ENCODE measurements at places on chromosomes 12 and 14.

DNA sequence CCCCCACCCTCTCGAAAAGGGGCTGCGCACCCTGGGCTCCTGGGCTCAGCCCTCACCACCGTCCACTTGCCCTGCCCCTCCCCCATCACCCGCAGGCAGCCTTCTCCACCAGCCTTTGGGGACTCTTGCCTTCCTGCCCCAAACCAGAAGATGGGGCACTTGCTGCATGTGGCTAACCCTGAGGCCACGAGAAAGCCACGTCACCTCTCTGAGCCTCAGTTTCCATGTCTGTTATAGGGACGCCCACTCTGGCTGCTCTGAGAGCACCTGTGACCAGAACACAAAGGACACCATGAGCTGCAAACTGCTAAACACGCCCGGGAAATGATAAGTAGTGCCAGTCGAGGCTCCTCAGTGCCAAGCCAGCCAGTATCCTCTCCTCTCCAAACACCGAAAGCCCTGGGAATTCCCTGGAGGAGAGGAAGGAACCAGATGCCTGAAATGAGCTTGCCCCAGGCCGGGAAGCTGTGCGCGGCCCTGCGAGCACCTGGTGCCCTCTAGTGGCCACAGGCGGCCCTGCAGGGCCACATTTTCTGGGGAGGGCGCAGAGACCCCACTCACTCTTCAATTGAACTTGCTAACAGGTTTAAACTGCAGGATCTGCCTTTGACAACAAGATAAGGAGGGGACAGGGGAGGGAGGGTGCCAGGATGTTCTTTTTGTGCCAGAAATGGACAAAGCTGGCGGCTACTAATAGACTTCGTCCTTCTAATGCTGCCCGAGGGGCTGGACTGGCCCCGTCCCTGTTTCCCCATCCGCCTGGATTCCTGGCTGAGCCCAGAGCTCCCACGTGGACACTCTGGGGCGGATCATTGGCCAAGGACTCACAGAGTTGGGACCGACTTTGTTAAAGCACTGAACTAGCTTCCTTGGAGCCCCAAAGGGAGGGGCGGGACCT, 10.2 kb upstream of the SERPINA9 start:
- no peak for DNase-seq

- no peak for DNase-seq
Observed at GRCh38 chr14:104157016-104157928, 18.9 kb downstream of the KIF26A start.

- DNase-seq, result no peak
Observed at GRCh38 chr14:36870776-36871175, 209.1 kb downstream of the PAX9 start.

DNA sequence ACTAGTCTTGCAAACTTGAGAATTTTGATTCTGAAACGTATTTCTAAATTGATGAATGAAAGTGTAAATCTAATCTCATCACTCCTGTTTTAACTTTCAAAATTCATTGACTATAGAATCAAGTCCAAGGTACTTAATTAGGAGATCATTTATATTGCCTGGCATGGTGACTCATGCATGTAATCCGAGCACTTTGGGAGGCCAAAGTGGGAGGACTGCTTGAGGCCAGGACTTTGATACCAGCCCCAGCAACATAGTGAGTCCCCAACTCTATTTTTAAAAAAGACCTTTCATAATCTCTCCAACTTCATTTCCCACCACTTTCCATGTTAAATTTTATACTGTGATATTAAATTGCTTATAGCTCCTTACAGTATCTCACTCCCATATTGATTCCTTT, 3.0 kb upstream of the MIPOL1 start:
- DNase-seq, result no peak

- no peak for DNase-seq
Observed at GRCh38 chr12:86950043-86950442, 693.9 kb upstream of the MGAT4C start.

DNA sequence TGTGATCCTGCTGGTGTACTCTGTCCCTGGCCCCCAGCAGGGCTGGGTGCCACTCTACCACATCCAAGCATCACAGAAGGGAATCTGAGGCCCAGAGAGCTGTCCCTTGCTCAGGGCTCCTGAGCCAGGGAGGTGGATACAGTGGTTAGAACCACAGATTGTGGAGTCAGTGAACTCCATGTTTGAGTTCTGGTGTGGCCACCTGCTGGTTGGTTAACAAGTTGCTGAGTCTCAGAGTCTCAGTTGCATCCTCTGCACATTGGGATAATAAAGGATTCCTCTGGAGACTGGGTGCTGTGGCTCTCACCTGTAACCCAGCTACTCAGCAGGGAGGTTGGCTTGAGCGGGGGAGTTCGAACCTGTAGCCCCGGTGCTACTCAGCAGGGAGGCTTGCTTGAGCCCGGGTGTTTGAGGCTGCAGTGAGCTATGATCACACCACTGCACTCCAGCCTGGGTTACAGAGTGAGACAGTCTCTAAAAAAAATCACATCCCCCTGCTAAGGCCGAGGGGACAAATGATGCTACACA, 39.4 kb downstream of the MVK start:
- no peak for DNase-seq

GRCh38 chr12:5518584-5519365, 86.9 kb downstream of the NTF3 start:
- DNase-seq, result no peak

GRCh38 chr14:79274641-79275291, 936.5 kb downstream of the DIO2 start:
- no peak for DNase-seq

GRCh38 chr12:133156125-133156690, 25.1 kb upstream of the ZNF268 start:
- DNase-seq, result no peak

- no peak for DNase-seq
Observed at GRCh38 chr12:128969480-128970055, 116.3 kb downstream of the GLT1D1 start.

DNA sequence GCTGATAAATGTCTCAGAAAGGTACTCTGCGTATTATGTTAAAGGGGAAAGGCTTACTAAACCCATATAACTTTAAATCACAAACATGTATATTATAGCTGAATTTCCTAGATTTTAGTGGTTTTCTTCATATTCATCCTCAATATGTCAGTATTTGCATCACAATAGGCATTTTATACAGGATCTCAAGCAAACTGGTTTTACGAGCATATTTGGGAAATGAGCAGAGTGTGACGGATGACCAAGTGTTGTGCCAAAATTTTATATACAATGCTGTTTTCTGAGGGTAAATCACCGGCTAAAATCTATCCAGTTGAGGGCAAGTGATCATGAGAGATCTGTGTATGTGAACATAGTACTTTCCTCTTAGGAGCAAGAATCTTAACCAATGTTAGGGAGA, 8.4 kb downstream of the CPM start:
- DNase-seq, result no peak

DNA sequence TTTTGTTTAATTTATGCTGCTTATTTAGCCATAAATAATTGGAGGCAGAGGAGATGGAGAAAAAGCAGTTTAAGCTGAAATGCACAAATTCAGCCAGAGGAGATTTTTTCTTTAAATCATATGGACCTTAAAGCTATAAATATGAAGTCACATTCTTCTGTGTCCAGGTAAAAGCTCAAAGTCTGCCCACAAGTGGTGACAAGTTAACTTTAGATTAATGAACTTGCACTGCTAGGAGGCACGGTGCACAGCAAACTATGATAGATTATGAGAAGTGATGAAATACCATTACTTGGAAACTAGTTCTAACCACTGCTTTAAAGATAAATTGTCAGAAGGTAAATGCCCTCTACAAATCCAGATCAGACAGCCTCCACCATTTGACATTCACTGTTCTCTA, 69.0 kb downstream of the IFT81 start:
- DNase-seq, result no peak

DNA sequence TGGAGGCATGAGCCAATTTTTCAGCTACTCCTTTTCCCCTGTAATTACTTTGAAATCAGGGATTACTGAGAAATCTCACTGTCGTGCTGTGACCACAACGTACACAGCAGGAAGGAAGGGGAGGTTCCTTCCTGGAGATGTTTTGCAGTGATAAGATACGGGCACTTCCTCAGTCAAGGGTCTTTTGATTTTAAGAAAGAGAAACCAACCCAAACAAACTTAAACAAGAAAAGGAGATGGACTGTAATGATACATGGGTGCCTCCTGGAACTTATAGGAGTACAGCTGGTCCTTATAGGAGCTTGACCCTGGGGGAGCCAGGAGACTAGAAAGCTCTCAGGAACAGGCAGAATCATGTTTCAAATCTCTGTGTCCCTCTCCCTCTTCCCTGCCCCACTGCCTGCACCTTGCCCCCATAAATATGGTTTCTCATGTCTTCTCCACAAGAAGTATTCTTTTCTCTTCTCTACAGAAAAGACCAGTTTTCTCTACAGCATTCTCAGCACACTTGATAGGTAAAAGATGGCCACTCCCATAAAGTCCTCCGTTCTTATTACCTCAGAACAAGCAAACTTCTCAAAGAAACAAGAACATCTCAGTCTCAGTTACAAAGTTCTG, 281.1 kb upstream of the AMIGO2 start:
- no peak for DNase-seq

GRCh38 chr14:65377576-65377975, 35.0 kb upstream of the FUT8 start:
- DNase-seq, result no peak

DNA sequence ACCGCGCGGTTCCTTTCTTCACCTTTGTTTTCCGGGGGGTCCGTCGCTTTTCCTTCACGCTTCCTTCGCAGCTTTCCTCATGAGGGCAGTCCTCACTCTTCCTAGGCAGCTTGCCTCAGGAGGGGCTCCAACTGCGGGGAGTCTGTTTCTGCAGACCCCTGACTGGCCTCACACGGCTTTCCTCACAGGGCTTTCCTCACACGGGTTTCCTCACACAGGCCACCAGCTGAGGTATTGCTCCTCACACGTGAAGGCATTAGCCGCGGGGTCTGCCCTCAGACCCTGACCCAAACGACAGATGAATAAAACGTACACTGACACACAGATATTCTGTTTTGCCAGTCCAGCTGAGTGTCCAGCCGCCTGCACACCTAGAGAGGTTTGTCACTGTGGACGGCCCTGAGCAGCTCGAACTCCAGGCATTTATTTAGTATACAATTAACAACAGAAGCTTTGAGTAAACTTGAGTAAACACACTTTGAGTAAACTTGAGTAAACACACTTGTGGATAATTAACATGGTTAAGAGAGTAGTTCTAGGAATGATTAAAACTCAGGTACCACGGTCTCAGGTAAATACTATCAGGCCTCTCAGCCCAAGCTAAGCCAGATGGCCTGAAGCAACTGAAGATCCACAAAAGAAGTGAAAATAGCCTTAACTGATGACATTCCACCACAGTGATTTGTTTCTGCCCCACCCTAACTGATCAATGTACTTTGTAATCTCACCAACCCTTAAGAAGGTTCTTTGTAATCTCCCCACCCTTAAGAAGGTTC, 16.1 kb upstream of the LYZ start:
- DNase-seq, result no peak

DNA sequence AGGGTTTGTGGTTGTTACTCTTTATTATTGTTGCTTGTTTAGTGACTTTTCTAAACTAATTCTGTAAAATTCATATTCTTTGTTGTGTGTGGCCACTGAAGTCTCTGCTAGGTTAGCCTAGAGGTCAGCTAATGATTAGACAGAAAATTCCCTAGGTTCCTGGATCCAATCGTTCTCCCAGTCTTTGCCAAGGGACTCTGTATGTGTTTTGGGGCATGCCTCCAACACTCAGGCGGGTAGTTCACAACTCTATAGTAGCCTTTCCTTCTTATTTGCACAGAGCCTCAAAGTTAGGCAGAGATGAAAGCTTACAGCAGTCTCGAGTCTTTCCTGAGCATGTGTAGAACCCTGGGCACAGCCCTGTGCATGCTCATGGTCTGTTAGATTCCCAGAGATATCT, 32.7 kb upstream of the RIN3 start:
- no peak for DNase-seq

GRCh38 chr14:93286212-93286890, 46.5 kb downstream of the BTBD7 start:
- DNase-seq, result no peak

GRCh38 chr12:45342848-45343247, 127.0 kb downstream of the ANO6 start:
- no peak for DNase-seq

- DNase-seq, result no peak
Observed at GRCh38 chr12:54065677-54066076, 12.0 kb downstream of the HOXC4 start.

- DNase-seq, result no peak
Observed at GRCh38 chr14:93736378-93737014, 51.8 kb downstream of the PRIMA1 start.

GRCh38 chr12:68612202-68612601, 1.5 kb downstream of the RAP1B start:
- DNase-seq, result no peak

DNA sequence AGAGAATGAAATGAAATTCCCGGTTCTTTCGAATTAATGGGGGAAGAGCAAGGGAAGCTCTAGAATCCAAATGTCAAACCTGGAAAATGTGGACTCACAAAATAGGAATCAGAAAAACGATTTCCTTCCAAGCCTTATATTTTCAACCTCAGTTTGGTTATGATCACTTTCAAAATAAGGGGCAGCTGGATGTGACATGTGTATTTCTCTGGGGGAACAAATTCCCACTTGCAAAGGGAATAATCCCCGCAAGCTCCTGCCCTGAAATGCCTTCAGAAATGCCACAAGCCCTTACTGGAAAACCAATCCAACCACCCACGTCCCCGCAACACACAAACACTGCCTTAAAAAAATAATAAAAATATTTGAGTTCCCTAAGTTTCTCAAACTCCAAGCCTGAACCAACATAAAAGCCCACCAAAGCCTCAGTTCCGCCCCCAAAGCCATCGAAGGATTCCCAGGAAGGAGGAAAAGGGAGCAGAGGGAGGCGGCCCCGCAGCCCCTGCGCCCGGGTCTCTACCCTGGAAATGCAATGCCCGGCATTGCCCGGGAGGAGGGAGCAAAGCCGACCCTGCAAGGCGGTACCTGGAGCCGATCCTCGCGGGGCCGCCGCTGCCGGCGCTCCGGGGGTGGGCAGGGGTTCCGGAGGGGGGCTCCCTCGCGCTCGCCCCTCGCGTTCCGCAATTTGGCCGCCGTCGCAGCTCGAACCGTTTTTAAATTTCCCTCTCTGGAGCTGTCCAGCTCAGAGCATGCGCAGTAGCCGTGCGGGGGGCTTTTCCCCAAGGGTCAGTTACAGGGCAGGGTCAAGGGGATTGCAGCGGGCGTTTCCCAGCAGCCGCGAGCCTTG, at the start of gene FOXN4:
TSS of gene FOXN4 (minus strand) at position 751 of the 847 bp plus-strand sequence. CDS start 963 bp downstream, outside the sequence.
- no peak for DNase-seq

DNA sequence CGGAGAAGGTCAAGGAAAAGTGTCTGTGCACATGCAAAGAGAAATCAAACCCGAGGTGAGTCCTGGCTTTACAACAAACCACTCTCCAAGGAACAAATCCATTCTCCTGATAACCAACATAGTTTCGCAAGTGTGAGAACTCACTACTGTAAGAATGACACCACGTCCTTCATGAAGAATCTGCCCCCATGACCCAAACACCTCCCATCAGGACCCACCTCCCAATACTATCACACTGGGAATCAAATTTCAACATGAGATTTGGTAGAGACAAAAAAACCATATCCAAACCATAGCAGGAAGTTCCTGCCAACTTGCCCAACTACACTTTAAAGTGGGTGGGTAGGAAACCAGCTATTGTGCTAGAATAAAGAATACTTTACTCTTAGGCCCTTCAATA, 2.4 kb upstream of the ERC1 start:
- DNase-seq, result peak; percentile 37

All from PC-9 (cell line).